ENCODE measurements at places on chromosomes 4 and X.

DNA sequence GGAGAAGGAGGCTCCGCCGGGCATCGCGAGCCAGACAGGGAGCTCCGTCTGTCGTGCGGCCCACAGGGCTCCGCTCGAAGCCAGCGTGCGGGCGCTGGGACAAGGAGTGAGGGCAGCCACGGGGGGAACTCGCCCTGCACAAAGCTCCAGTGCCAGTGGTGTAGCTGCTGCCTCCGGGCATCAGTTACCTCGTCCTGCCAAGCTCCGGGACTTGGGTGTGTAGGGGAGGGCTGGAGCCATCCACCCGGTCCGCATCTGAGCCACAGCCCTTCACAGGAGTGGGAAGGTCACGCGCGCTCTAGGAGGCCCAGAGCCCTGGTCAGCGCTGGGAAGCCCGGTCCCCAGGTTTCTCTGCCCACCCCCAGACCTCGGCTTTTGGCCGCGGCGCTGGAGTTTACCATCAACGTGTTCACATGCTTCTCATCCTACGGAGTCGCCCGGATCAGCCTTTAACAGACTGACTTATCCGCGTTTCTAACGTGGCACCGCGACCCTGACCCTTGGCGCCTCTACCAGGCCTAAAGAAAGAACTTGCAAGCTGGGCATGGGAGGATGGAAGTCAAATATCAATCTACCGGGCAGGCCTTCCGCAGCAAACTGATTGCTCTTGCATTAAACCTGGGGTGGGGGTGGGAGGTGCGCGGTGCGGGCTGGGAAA, 8.4 kb upstream of the PRDM8 start:
- no peak for DNase-seq

GRCh38 chrX:93177930-93178329, 495.4 kb downstream of the NAP1L3 start:
- DNase-seq = no peak

DNA sequence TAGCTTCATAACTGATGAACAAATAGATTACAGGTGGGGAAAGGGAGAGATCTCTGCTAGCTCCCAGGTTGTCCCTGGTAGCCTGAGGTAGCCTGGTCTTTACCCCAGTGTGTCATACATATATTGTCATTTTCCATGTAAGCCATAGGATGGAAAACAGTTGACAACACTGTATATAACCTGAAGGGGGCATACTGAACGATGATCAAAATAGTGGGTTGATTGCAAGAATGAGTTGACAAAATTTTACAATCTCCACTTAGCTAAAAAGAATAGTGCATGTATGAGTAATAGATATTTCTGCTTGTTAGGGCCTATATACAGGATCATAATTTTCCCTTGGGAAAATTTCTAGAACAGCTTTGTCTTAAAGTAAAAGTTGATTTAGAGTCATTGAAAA, 304.1 kb upstream of the HAND2 start:
- no peak for DNase-seq

DNA sequence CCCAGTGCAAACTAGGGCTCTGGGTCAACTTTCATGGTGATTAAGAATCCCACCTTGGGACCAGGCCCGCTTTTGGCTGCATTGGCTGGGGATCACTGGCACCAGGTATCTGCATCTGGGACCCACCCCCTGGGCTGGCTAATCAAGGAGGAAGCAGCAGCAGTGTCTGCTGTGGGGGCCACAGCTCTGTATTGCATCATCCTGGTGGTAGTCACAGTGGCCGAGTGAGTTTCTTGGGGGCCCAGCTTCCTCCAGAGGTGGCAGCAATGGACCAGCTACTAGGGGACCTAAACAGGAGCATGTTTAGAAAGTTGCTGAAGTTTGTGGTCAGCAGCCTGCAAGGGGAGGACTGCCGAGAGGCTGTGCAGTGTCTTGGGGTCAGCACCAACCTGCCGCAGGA, 15.7 kb downstream of the LNX1 start:
- no peak for DNase-seq

DNA sequence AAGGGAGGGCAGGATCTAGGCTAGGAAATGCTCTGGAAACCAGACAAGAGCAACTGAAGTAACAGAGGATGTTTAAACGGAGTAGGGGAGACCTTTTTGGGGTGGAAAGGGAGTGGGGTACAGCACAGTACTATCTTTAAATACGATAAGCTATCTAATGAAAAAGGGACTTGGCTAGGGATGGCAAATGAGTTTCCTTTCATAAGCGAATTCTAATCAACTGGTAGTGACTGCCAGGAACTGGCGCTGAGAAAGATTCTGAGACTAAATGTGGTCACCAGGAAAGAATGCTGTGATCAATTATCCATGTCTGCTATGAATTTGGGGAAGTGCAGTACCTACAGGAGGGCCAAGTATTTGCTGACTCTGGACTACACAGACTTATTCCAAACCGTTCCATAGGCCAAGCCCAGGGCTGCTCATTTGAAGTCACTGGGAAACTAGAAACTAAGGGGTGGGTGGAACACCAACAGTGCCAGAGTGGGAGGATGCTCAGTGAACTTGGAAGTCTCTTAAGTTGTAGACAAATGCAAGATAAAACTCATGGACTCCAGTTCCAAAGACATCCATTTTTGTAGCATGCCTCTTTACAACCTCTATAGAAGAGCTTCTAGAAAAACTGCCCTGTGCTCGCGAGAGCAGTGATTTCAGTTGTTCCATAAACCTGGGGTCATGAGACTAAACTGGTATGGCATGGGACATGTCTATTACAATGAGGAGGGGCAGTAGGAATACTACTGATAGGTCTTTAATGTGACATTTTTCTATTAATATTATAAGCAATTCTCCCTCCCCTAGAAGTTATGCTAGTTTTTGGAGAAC, 2.0 kb downstream of the TRAPPC2 start:
- no peak for DNase-seq

- no peak for DNase-seq
These were observed 16.2 kb downstream of the NPNT start for GRCh38 chr4:105911426-105911825.

Measured in activated naive CD4-positive, alpha-beta T cell treated with Interleukin-2 at 50 U/mL for 16 hours (primary cell).